ENCODE measurements at places on chromosomes 16 and 17. TPM values are rescaled to one million over a fixed set of nuclear protein-coding genes. Genes with fewer than 3 reads are reported as not detected.

The INCA1 gene
- total RNA-seq: 1.7 TPM

The DHRS7C gene
- total RNA-seq: 79.3 TPM

The ZNF385C gene
- not detected for total RNA-seq

The SPN gene
- total RNA-seq: 3.7 TPM

The GRIN2C gene
- total RNA-seq: 34.4 TPM

The MEIOC gene
- 0.44 TPM for total RNA-seq

The HLF gene
- total RNA-seq: 38.4 TPM

The KRTAP16-1 gene
- total RNA-seq: not detected

GRCh38 chr17:34071886-34072420, 183.1 kb upstream of the CCL2 start:
- H3K4me3 ChIP-seq: no peak overlapping the region
- H3K27ac ChIP-seq: no peak overlapping the region
- H3K36me3 ChIP-seq: no peaks in the 10 kb centered on the region
- H3K27me3 ChIP-seq: no peaks in the 10 kb centered on the region
- DNase-seq: no peak

DNA sequence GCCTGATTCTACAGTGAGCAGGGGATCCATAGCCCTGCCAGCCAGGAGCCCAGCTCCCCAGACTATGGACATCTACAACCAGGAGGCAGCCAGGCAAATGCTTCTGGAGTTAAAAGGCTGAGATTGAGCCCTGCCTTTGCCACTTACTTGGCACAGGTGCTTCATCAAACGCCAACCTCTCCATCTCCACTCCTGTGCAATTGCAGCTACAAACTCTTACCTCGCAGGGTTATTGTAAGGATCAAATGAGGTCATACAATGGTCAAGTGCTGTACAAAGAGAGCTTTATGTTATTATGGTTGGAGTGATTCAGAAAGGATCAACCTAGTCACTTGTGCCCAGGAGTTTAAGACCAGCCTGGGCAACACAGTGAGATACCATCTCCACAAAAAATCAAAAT, 9.8 kb upstream of the MYO18A start:
- no peak for DNase-seq
- H3K4me3 ChIP-seq: no peak overlapping the region
- H3K36me3 ChIP-seq: no peaks in the 10 kb centered on the region

DNA sequence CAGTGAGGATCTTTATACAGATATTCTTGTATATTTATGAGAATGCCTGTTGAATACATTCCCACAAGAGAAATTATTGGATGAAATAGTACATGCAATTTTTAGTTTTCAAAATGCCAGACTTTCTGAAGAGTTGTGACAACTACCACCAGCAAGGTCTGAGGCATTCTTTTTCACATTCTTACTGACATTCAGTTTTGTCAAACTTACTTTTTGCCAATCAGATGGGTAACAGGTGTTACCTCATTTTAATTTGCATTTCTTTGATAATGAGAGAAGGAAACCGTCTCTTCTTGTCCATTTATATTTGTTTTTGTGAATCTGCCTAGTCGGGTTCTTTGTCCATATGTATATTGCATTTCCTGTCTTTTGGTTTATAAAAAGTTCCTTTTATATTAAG, 24.3 kb downstream of the NOL11 start:
- no peak overlapping the region for H3K4me3 ChIP-seq
- H3K36me3 ChIP-seq: peaks cover 85% of the 10 kb centered on the region
- H3K27ac ChIP-seq: no peak overlapping the region
- no peaks in the 10 kb centered on the region for H3K27me3 ChIP-seq
- no peaks in the 10 kb centered on the region for H3K4me1 ChIP-seq
- DNase-seq: no peak

- peak overlapping the region; percentile 74 for H3K27ac ChIP-seq
- DNase-seq: no peak
- no peaks in the 10 kb centered on the region for H3K27me3 ChIP-seq
- peak overlapping the region; percentile 95 for H3K4me3 ChIP-seq
- peaks cover 33% of the 10 kb centered on the region for H3K36me3 ChIP-seq
Observed at GRCh38 chr17:74775409-74776043, 619 bp downstream of the NAT9 start.

DNA sequence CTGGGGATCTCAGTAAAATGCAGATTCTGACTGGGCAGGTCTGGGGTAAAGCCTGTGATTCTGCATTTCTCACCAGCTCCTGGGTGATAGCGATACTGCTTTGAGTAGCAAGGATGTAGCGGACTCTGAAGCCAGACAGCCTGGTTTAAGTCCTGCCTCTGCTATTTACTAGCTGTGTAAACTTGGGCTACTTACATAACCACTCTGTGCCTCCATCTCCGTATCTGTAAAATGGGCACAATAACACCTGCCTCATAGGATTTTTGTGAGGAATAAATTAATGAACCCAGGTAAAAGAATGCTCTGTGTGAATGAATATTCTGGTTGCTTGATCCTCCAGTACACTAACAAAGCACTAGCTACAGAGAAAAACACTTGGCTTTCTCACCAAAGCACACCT, 54.4 kb downstream of the TMEM132E start:
- H3K36me3 ChIP-seq: no peaks in the 10 kb centered on the region
- H3K27me3 ChIP-seq: no peaks in the 10 kb centered on the region
- DNase-seq: no peak
- H3K4me1 ChIP-seq: no peaks in the 10 kb centered on the region
- no peak overlapping the region for H3K4me3 ChIP-seq
- H3K27ac ChIP-seq: no peak overlapping the region

DNA sequence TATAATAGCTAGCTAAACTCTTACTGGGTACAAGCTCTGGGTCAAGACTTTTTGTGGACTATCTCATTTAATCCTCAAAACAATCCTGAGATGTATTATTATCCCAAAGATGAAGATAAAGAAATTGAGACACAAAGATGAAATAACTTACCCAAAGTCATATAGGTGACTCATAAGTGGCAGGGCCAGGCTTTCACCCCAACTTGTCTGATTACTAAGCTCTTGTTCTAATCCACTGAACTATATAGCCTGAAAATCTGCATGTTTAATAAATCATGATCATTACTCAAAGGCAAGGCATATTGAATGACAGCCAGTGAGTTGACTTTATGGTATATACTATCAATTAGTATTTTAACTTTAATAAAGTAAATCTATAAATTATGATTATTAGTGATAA, 77.4 kb downstream of the SKAP1 start:
- DNase-seq: no peak
- peaks cover 5% of the 10 kb centered on the region for H3K27me3 ChIP-seq
